Activated naive CD4-positive, alpha-beta T cell treated with Interleukin-2 at 50 U/mL for 16 hours (primary cell): ENCODE measurements at places on chromosomes 3 and 15.

- DNase-seq = no peak
Measured at GRCh38 chr3:171729452-171730334, 80.6 kb downstream of the PLD1 start.

DNA sequence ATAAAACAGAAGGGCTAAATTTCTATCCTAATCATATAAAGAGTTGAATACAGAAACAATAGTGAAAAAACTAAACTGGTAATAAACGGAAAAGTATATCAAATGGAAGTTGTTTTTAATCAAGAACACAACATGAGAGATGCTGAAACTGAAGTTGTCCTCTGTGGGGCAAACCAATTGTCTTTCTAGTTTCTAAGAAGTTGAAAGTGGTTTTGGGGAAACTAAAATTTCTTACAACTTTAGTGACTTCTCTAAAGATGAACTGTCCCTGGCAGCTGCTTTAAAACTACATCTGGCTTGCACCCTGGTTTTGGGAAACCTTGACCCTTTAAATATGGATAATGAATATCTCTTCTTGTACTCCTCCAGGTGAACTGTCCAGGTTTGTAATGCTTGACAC lies 155.6 kb downstream of the ADAM10 start:
- no peak for DNase-seq

DNA sequence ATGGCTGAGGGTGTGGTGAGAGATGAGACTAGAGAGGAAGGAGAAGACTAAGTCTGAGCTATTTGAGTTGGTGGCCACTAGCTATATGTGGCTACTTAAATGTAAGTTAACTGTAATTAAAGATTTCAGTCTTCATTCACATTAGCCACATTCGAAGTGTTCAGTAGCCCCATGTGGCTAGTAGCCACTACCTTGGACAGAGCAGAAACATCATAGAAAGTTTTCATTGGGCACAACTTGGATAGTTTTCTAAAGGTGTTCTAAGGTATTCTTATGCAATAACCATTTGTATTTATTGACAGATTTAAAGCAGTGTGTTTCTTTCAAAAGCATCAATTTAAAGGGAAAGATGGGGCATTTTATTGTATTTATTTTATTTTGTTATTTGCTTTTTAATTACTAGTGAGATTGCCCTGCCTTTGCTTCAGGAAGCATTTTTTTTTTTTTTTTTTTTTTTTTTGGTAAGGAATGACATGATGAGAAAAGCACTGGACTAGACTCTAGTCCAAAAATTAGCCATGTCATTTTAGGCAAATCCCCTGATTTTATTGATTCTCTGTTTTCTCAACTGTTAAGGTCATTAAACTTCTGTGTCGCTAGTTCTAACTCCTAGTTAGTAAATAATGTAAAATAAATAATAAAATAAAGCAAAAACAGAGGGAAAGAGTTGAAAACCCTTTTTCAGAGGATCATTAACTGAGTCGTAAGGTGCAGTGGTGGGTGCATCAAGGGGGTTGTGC lies 153.0 kb upstream of the ROBO2 start:
- no peak for DNase-seq

- no peak for DNase-seq
Measured at GRCh38 chr3:116331380-116331779, 113.9 kb downstream of the LSAMP start.

DNA sequence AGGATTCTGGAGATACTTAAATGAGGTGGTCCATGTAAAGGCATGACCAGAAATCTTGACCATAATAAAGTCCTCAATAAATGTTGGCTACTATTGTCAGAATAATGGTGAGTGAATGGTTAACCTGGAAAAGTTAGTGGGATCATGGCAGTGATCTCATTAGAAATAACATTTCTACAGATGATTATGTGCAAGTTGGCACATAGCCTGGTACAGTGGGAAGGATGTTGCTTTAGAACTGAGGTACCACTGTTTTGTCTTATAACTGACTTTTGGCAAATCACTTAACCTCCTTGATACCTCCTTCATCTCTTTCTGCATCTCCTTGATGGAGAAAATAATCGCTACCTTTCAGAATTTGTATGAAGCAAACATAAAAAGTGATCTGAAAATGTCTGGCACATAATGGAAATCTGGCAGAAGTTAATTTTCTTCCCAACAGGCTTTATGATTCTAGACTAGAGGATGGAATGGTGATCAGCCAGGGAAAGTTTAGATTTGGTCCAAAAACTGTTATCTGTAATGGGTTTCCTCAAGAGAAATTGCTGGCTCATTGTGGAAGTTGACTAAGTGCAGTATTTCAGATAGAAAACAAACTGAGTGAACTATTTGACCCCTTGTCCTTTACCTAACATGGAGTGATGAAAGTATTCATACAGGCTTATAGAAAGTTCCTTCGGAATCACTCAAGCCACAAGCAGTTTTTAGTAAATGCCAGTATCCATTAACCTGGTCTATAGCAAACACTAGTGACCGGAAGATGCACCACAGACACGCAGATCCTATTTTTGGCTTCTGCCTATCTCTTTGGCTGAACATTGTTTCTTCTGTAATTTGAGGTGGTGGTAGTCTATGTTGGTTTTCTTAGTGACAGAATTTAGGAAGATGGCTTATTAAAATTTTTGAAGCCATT lies 449.6 kb upstream of the TGFBR2 start:
- no peak for DNase-seq
